ENCODE measurements at places on chromosomes 11 and 22.

DNA sequence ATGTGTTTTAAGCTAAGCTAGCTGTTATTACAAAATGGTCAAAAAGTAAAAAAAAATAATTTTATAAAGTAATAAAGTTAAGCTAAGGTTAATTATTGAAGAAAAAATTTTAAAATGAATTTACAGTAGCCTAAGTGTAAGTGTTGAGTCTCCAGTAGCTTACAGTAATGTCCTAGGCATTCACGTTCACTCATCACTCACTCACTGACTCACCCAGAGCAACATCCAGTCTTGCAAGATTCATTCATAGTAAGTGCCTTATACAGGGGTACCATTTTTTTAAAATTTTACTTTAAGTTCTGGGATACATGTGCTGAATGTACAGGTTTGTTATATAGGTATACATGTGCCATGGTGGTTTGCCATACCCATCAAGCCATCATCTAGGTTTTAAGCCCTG is 11.6 kb upstream of the OOSP4B start:
- no peak for DNase-seq

DNA sequence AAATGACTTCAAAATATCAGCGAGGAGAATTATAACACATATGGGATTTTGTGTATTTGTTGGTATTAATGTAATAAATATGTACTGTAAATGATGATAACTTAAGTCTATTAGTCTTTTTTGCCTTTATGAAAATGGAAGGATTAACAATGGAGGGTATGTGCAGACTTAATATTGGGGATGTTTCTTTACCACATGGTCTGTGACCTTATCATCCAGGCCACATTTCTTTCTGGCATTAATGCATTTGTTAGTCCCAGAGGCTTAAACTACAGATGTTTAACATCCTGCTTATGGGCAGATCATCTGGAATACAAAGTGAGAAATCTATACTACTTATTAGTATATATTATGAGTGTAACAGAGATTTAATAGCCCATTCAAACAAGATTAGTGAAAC is 64.6 kb downstream of the SOX6 start:
- DNase-seq: no peak

- no peak for DNase-seq
Observed at GRCh38 chr11:85109141-85109540, 518.0 kb downstream of the DLG2 start.

- DNase-seq: no peak
Observed at GRCh38 chr11:80726236-80726635, 1285.4 kb upstream of the TENM4 start.

Data from germinal center (tissue), 1 donor.